ENCODE measurements at places on chromosomes 5 and 9. TPM values are rescaled to one million over a fixed set of nuclear protein-coding genes. Genes with fewer than 3 reads are reported as not detected.

The NUTM2F gene
- not detected for total RNA-seq

The FOXD4 gene
- total RNA-seq = 0.33 TPM

The TAF11L5 gene
- total RNA-seq = not detected

The PRDM9 gene
- not detected for total RNA-seq

The KCTD16 gene
- 0.07 TPM for total RNA-seq

The DBH gene
- not detected for total RNA-seq

The PCDHGA9 gene
- 0.06 TPM for total RNA-seq

The NKD2 gene
- 22.6 TPM for total RNA-seq

The ST8SIA4 gene
- total RNA-seq = 0.20 TPM

The WDR38 gene
- total RNA-seq = 0.12 TPM

The LRRC19 gene
- not detected for total RNA-seq

The SSNA1 gene
- total RNA-seq = 151 TPM

The F2RL2 gene
- 3.3 TPM for total RNA-seq

The TLR4 gene
- total RNA-seq = 0.07 TPM

The ADGRD2 gene
- not detected for total RNA-seq

The AK8 gene
- 1.1 TPM for total RNA-seq

The OGN gene
- total RNA-seq = not detected

The SLC46A2 gene
- total RNA-seq = not detected

The IL4 gene
- total RNA-seq = not detected

The PROP1 gene
- total RNA-seq = not detected

All from A549 treated with Mapracorat at 1 μM for 4 hours (cell line).